Heart right ventricle (tissue), 16 donors: ENCODE measurements at places on chromosomes 1 and 21. TPM values are rescaled to one million over a fixed set of nuclear protein-coding genes. Genes with fewer than 3 reads are reported as not detected.

The BSND gene
- not detected for total RNA-seq

The TSPAN2 gene
- 11.2 TPM for total RNA-seq

The SLAMF6 gene
- total RNA-seq = 0.17 TPM

The HIVEP3 gene
- 7.5 TPM for total RNA-seq

The FAM167B gene
- 2.6 TPM for total RNA-seq

The APP gene
- total RNA-seq = 392 TPM

The FLG2 gene
- total RNA-seq = not detected

GRCh38 chr1:183693521-183693920 lies 40.4 kb upstream of the APOBEC4 start:
- no peak for DNase-seq

- no peak for DNase-seq
Measured at GRCh38 chr1:1892763-1893120, 1.9 kb upstream of the GNB1 start.

GRCh38 chr1:83746234-83746633 lies 252.7 kb downstream of the TTLL7 start:
- DNase-seq = no peak

DNA sequence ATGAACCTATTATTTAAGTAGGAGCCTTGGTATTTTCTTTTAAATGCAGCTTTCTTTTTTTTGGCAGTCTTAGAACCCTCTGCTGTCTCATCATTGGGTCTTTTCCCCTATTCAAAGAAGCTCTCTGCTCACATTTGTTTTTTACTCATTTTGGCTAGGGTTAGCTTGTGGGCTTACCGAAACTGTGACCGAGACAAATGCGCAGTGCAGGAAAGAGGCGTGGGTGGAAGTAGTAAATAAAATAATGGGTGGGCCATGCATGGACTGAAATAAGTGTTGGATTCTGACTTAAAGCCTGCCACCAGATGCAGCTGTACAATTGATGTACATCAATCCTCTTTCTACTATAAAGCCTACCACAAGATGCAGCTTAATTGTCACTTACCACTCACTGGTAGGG lies 14.7 kb downstream of the XPR1 start:
- DNase-seq = no peak

DNA sequence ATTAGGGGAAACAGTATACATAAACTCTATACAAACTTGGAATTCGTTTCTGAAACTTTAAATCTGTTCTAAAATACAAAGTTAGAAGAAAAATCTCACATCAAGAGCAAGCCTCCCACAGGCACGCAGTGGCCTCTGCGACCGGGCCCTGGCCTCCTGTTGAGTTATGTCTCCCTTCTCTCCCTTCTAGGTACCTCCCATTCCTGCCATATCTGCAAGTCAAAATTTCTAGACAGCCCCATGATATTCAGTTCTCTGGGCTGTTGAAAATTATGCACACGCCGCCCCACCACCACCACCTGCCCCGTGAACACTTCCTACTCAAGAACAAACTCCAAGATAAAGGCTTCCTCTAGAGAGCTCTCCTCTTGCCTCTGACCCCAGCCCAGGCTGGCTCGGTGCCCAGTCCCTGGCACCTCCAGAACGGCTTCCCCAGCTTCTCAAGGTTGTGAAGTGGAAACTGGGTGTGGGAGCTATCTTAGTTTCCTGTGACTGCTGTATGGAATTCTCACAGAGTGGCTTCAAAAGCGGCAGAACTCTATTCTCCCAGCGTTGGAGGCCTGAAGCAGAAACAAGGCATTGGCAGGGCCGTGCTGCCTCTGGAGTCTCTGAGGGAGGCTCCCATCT lies 37.7 kb upstream of the LRP8 start:
- no peak for DNase-seq

GRCh38 chr21:43292866-43293142 lies 124.0 kb downstream of the CRYAA start:
- no peak for DNase-seq

- no peak for DNase-seq
Measured at GRCh38 chr1:3380469-3380868, 74.0 kb upstream of the ARHGEF16 start.

DNA sequence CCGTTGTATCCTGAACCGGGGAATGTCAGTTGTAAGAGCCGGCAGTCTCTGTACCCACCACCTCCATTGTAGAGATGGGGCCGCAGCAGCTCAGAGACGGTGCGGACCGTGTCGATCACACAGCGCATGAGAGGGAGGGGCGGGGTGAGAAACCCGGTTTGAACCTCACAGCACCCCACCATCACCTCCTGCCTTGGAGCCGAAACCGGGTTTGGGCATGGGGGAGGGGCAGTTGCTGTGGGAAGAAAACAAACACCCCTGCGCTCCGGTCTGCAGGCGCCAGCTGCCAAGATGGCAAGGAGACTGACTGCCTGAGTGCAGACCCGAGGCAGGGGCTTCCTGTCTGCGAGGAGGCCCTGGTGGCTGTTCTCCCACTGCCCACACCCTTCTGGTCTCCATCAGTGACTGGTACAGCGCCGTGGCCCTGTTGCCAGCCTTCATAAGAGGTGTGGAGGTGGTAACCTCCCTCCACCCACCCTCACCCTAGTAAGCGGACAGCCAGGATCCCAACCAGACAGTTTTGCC lies 69.2 kb upstream of the SSBP3 start:
- no peak for DNase-seq

GRCh38 chr1:145960468-145961108 lies 2.8 kb upstream of the LIX1L start:
- DNase-seq = peak; percentile 88

- DNase-seq = no peak
Measured at GRCh38 chr1:56975446-56975845, 9.6 kb upstream of the C8B start.

DNA sequence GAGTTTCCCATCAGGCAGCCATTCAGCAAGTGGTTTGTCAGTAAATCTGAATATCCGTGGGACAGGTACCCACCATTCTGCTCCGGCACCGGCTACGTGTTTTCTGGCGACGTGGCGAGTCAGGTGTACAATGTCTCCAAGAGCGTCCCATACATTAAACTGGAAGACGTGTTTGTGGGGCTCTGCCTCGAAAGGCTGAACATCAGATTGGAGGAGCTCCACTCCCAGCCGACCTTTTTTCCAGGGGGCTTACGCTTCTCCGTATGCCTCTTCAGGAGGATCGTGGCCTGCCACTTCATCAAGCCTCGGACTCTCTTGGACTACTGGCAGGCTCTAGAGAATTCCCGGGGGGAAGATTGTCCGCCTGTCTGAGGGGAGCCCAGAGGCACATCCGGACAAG lies 48.4 kb downstream of the B3GALT5 start:
- DNase-seq = no peak

GRCh38 chr1:223853748-223854147 lies 8.0 kb upstream of the TP53BP2 start:
- DNase-seq = no peak

GRCh38 chr1:12014141-12014991 lies 4.9 kb upstream of the MIIP start:
- no peak for DNase-seq

GRCh38 chr1:109133815-109134214 lies 19.9 kb downstream of the ELAPOR1 start:
- peak; percentile 60 for DNase-seq

GRCh38 chr1:182101415-182102042 lies 40.0 kb upstream of the ZNF648 start:
- DNase-seq = no peak

- DNase-seq = no peak
Measured at GRCh38 chr1:207818971-207819451, 67.2 kb downstream of the CD46 start.

DNA sequence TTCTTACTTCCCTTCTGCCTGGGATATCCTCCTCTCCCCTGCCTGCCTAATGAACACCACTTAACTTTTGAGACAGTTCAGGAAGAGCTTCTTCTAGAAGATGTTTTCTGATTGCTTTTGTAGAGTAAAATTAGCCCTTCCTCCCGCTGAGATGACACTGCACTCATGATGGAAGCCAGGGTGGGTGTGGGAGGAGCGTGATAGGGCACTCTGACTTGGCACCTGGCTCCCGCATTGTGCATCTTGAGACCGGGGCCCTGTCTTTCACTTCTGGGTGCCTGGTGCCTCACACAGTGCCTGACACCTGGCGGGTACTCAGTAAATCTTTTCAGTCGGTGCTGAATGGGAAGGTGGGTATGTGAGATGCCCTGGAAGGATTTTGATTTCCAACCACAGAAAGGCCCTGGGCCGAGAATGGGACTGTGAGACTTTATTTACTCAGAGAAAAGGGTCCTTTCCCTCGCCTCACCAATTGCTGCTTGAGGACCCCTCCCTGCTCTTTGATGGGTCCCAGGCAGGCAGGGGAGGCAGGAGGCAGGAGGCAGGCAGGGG lies 6.8 kb downstream of the THEM5 start:
- no peak for DNase-seq

GRCh38 chr1:116699605-116700004 lies 32.1 kb upstream of the IGSF3 start:
- no peak for DNase-seq

DNA sequence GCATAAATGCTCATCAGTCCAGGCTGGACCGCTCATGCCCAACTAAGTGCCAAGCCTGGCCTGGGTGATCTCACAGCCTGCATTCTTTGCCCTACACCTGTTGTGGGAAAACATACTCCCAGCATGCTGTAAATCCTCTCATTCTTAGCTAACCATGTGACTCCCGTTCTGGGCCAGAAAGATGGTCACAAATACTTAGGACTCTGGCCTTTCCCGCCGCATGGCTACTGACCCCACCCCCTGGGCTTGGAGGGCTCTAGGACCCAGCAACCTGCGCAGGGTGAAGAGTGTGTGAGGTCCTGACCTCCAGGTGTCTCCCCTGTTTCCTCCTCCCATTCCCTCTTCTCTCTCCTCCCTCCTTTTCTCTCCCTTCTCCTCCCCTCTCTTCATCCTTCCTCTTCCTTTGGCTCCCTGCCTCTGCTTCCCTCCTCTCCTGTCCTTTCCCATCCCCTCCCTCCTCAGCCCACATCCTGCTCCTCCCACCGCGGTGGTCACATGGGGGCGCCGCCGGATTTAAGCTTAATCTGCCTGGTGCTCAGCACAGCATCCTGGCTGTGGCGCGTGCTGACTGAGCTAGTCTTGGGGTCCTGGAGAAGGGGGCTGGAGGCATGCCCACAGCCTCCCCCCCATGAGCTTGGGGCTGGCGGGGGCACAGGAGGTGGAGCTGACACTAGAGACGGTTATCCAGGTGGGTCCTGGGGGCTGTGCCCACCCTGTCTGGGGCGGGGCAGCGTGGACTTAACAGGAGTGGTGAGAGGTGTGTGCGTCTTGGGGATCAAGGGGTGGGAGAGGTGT lies at the start of gene CROCC:
TSS of gene CROCC (plus strand) at position 541 of the 795 bp plus-strand sequence. CDS start at position 629, 88 bp downstream.
- no peak for DNase-seq

- DNase-seq = no peak
Measured at GRCh38 chr21:26962621-26963181, 4.2 kb downstream of the ADAMTS5 start.

DNA sequence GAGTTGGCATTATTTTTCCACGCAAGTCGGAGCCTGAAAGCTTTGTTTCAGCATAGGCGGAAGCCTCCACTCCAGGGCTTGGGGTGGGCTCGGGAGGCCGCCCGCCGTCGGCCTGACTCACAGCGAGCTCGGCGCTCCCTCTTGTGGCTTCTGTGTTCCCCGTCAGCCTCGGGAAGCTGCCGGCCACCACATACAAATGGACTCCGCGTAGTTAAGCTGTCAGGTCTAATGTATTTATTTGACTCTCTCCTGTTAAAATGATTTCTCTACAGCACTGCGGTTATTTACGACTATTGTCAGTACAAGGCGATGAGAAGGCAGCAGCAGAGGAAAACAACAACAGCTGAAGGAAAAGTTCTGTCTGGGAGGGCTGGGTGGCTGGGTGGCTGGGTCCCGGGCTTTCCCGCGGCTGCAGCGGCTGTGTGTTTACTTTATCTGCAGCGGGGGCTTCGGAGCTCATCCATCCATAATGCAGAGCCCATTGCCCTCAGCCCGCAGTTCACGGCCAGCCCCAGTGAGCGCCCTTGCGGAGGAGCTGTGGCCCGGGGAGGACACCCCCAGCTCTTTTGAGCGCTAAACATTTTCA lies 375.7 kb upstream of the CAMK1G start:
- peak; percentile 57 for DNase-seq

GRCh38 chr1:16088351-16088911 lies 15.0 kb upstream of the FAM131C start:
- DNase-seq = no peak

DNA sequence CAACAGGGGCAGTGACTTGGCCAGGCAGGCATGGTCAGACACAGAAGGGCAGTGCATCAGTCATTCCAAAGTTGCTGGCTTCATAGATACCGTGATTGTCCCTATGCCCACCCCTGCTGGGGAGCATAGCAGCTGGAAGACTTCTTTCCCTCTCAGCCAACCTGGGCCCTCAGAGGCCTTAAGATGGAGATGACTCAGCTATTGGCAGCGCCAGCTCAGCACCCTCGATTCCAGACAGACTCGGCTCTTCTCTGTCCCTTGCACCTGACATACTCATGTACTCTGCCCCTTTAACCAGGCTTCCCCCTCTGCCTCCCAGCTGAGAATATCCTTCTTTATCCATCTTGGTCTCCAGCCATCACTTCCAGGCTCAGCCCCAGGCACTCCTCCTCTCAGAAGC lies 16.8 kb downstream of the SLAMF8 start:
- no peak for DNase-seq

GRCh38 chr1:19066874-19067181 lies 110.4 kb upstream of the IFFO2 start:
- no peak for DNase-seq

GRCh38 chr1:53510215-53510614 lies 51.0 kb downstream of the DMRTB1 start:
- DNase-seq = no peak
